ENCODE measurements at places on chromosomes 1 and 21.

DNA sequence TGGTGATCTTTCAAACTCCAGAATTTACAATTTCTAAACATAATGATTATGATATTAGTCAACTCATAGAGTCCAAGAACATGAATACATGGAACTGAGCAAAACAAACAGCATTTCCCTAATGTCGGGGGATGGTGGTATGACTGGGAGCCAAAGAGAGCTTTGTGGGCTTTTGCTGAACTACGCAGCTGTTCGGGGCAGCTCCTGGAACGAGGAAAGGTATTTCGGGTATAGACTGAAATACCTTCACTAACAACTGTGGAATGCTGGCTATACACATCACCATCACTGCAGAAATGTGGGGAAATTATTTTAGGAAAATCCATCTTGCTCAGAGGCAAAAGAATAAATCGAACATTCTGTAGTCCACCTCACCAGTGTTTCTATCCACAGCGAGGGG, 30.2 kb upstream of the VPS26C start:
- DNase-seq = no peak

- DNase-seq = no peak
Measured at GRCh38 chr1:214570442-214570841, 19.0 kb upstream of the PTPN14 start.

DNA sequence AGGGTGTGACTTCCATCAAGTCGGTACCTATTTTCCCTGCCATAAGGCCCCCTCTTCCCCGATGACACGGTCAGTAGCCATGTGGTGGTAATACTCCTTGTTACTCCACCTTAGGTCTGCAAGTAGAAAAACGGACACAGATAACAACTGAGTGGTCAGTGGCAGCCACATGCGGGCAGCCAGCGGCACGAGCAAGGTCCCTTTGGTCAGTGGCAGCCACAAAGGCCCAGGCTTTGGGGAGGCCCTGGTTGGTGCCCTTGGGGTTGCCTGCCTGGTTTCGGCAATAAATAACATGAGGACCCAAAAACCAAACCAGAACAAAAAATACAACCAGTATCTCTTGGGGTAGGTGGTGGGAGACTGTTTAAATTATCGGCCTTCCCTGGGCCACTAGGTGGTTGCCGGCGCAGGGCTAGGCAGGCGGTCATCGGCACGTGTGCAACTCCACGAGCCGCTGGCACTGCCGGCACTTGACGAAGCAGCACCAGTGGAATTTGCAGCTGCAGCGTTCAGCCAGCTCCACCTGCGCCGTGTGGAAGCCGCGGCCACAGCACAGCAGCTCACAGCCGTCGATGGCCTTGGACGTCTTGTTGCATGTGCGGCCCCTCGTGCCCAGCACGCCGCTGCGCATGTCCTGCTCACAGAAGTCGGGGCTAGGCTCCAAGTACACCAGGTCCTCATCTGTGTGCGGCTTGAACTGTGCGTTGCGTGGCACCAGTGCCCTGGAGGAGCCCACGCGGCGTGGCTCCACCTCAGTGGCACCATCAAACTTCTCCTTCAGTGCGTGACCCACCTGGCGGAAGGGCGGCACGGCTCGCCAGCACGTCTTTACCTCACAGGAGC, 23.1 kb downstream of the WNT4 start:
- DNase-seq = no peak

GRCh38 chr1:27380766-27381733, 2.1 kb downstream of the CD164L2 start:
- DNase-seq = no peak

DNA sequence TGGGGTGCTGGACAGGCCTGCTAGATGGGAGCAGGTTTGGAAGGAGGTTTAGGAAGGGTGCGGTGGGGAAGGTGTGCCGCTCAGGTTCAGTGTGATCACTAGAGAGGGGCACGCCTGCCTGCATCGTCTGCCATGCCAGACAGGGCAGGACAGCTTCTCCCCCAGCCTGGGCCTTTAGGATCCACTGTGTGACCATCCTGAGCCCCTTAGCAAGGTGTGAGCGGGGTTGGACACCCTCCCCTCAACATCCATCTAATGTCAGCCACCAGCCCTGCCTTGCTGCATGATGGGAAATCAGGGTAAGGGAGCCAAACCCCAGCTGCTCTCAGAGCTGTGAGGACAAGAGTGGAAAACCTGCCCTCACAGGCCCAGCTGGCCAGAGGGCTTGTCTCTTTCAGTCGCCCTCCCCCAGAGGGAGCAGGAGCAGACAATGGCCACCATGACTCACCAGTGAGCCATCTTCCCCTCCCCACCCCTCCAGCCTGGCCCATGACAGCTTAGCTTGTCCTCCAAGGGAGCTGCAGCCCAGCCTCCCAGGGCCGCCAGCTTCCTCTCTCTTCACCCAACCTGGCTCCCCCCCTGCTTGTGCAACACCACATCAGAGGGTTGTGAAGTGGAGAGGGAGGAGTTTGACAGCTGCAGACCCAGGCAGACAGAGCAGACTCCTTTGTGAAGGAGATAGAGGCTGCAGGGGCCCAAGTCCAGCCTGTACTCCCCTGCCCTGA, 37.0 kb downstream of the NUAK2 start:
- no peak for DNase-seq

GRCh38 chr21:35578347-35578782, 482.0 kb downstream of the SETD4 start:
- no peak for DNase-seq

- no peak for DNase-seq
Measured at GRCh38 chr1:27669876-27670275, 2.1 kb downstream of the IFI6 start.

GRCh38 chr1:205445646-205445935, 10.3 kb downstream of the BLACAT1 start:
- no peak for DNase-seq

DNA sequence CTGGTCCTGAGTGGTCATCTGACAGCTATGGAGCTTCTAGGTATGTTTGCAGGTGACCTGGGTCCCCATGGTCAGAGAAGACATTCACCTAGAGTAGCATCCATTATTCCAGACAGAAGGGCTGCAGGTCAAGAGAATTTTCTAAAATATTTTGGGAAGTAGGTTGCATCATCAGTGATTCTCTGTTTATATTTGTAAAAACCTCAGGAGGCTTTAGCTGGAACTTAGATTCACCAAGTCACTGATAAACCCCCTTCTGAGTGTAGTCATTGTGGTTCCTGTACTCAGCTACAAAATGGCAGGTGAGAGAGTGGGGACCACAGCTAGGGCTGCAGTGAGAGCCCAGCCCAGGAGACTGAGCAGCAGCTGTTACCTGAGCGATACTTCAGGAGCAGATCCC, 78.6 kb downstream of the ABCA4 start:
- DNase-seq = no peak

DNA sequence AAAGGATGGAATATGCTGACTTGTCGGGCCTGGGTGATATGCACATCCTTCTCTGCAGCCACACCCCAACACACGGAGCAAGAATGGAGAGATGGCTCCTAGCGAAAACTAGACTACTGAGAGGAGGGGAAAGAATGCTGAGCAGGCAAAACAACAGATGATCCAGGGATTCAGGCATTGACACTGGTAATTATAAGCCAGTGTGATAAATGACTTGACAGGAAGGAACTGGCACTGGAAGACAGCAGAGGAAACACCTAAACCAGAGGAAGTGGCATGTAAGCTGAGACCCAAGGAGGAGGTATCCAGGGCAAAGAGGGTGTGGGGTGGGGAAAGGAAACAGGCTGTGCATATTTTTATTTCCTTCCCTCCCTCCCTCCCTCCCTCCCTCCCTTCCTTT, 31.7 kb upstream of the KHDRBS1 start:
- no peak for DNase-seq

DNA sequence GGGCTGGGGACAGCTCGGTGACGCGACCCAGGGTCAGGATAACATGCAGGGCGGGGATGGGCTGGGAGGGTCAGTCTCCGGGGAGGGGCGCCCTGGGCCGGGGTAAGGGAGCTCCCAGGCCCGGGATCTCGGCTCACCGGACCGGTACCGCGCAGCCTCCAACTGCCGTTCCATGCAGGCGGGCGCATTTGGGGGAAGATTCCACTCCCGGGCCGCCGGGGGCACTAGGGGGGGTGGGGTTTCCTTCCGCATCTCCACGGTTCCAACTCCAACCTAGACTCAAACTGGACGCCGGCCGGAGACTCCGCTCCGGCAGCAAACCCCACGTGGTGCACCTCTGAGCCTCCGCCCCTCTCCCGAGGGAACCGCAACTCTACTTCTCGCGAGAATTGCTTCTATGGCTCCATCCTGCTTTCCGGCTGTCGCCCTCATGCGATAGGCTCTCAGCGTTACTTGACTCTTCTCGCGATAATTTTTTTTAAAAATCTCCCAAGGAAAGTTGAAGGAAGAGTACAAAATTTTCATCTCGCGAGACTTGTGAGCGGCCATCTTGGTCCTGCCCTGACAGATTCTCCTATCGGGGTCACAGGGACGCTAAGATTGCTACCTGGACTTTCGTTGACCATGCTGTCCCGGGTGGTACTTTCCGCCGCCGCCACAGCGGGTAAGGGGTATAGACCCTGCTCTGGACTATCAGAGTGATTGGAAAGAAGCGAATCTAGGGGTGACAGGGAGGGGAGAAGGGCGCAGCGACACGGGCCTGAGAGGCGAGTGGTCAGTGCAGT, at the start of the genes ATP5PB and WDR77:
Gene ATP5PB (plus strand): TSS at position 547 of the 785 bp plus-strand sequence. CDS start 78 bp downstream, at position 625.
Gene WDR77 (minus strand): TSS at position 339 of the 785 bp plus-strand sequence. CDS start 87 bp downstream, at position 252.
- DNase-seq = peak; percentile 94

- DNase-seq = no peak
Measured at GRCh38 chr1:98177751-98178150, 256.9 kb upstream of the DPYD start.

DNA sequence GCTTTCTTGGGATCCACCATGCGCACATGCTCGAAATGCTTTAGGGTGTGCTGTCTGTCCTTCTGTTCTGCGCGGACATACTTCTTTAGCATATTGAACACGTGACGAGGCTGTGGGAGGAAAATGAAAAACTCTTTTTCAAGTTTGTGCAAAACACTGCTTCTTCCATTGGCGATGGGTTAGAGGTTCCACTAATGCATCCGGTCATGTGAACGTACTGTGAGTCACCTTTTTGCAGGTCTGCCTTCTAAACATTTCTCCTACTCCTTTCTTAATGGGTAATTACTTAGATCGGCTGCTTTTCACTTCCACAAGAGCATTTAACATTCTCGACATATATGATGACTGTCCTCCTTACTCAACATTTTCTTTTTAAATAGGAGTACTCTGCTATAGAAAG, 214.9 kb downstream of the APP start:
- DNase-seq = no peak

- DNase-seq = no peak
Measured at GRCh38 chr21:41707231-41707959, 59.5 kb downstream of the RIPK4 start.

- no peak for DNase-seq
Measured at GRCh38 chr1:55007625-55008024, 8.9 kb downstream of the BSND start.

- no peak for DNase-seq
Measured at GRCh38 chr21:36854391-36854790, 112.1 kb downstream of the HLCS start.

DNA sequence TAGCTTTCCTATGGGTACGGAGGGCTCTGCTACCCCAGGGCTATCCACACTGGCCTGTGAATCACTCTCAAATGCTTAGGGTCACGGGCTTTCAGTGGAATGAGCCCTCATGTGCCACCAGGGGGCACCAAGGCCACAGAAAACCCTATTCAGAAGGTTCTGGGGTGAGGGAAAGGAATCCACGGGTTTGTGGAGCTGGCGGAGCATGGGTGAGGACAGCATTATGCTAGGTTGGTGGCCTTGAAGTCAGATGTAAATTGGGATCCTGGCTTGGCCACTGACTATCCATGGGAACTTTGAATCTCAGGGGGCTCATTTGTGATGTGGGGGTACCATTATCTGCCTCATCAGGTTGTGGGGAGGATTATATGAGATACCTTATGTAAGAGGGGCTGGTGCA, 5.1 kb upstream of the LAMTOR5 start:
- DNase-seq = no peak

DNA sequence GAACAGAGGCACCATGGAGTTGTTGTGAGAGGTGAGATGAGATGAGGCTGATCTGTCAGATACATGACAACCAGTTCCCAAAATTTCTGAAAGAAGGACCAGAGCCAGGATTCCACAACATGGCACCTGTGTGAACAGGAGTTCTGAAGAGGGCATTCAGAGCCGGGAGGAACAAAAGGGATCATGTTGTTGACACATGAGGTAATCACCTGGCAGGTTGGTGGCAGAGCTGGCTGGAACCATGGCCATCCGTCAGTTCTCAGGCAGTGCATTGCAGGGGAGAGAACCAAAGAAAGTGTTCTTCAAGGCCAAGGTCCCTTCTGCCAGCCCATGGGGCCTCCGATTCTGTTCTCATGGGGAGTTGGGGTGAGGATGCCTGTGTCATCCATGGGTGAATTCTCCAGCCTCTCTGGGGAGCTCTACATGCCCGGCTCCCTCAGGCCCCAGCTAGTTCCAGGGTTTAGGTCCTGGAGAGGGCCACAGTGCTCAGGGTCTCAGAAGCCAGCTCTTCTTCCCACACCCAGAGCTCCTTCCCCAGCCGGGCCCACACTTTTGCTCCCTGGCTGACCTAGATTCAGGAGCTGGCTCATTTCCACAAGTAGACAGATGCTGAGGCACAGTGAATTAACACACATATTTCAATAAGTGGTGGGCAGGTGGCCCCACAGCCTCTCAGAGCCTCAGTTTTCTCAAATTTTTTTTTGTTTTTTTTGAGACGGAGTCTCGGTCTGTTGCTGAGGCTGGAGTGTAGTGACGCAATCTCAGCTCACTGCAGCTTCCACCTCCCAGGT, 49.1 kb upstream of the CTPS1 start:
- no peak for DNase-seq

GRCh38 chr1:2451741-2452140, 24.3 kb upstream of the PLCH2 start:
- no peak for DNase-seq

Measured in left forelimb (tissue), 1 donor.